ENCODE measurements at places on chromosomes 16 and 17.
A peak's percentile ranks its signal among the peaks of the same experiment; 100 is the strongest.

DNA sequence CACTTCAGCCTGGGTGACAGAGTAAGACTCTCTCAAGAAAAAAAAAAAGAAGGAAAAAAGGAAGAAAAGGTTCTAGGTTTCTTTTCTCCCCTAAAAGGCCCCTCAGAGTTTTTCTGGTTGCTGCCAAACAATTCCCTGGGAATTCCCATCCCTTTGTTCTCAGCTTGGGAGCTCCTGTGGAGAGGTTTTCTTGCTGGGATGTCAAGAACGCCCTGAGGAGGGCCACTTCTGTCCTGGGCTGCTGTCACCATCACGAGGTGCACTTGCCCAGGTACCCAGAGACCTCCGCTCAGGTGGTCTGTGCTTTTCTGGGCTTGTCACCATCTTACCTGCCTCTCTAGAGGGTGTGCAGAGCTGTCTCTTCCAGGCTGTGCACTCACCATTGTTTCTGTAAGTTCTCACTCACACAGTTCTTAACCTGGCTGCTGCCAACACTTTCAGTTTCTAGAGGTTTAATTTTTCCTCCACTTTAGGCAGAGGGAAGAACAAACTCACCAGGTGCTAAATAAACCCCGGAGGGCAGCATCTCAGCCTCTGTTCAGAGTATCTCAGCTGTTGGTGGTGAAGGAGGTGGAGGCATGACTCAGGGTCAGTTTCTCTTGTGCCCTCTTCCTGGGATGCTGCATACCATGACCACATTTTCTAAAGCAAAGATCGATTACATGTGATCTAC lies 2.4 kb upstream of the COX6A2 start:
- DNase-seq, result no peak

DNA sequence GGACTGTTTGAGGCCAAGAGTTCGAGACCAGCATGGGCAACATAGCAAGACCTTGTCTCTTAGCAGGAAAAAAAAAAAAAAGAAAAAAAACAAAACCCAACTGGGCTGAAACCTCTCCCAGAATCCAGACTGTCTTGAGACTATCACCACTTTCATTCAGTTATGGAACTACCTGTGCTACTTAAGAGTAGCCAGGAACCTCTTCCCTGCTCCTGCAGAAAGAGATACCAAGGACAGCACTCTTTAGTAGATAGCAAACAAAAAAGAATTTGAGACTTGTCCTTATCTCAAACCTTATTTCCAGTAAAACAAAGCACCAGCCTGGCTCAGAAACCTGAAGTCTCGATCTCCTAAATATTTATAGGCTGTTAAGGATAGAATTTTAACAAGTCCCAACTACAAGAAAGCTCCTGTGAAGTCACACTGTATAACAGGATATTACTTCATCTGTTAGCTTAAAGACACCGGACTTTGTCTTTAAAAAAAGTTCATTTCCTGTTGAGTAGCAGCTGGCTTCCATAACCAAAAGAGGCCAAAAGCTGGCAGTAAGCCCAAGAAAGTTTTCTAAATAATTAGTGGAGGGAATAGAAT lies 5.1 kb downstream of the CDR2 start:
- DNase-seq, result no peak

GRCh38 chr17:63116228-63116627 lies 150.2 kb downstream of the TANC2 start:
- DNase-seq, result peak; percentile 57

GRCh38 chr17:27532269-27533263 lies 76.3 kb downstream of the KSR1 start:
- no peak for DNase-seq

- DNase-seq, result no peak
Observed at GRCh38 chr17:51128076-51128475, 7.4 kb upstream of the SPAG9 start.

- DNase-seq, result peak; percentile 66
Observed at GRCh38 chr17:73872816-73873215, 228.6 kb upstream of the SDK2 start.

GRCh38 chr17:35243561-35244340 lies 879 bp downstream of the SLFN5 start:
- DNase-seq, result peak; percentile 17

DNA sequence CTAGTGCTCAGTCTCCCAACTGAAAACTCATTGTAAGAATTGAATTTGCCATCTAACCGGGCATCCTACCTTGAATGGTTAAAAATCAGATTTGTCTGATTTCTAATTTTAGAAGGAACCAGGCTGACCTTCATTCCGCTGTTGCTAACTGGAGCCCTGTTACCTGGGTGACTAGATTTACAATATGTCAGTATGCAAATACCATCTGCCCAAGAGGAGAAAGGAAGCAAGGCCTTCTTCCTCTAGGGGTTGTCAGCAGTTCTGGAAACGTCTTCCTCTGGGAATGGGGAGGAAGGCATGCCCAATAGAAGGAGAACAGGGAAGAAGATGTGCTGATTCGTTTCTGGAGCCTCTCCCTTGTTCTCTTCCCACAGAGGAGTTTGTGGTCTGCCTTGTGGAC lies 137.9 kb downstream of the PITPNC1 start:
- DNase-seq, result no peak

- no peak for DNase-seq
Observed at GRCh38 chr17:66957951-66958579, 6.4 kb upstream of the CACNG4 start.

DNA sequence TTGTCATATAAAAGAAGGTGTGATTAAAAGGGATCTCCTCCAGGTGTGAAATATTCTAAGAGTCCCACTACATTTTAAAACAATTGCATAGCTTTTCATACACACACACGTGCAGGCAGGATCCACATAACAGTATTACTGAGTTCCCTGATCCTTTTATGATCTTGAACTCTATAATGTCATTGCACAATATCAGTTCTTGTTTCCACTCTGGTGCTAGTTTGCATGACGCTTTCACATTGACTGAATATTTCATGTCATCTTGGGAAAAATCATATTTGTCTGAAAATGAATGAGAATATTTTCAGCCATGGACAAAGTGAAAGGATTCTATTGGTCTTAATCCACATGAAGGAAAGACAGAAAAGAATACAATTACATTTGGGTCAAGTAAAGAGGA lies 703.8 kb downstream of the CDH8 start:
- DNase-seq, result no peak

DNA sequence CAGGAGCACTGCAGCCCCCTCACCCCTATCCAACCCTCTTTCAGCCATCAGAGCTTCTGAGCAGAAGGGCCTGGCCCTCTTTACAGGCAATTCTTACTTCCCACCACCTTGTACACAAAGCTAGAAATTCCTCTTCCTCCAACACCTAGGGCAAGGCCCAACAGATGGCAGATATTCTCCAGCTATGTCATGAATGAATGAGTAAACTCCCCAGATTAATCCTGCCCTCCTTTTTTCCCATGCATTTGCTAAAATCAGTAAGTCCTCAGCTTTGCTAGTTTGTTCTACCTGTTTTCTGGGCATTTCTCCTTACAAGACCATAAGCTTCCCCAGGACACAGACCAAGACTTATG lies 20.4 kb upstream of the MRPS23 start:
- DNase-seq, result no peak

DNA sequence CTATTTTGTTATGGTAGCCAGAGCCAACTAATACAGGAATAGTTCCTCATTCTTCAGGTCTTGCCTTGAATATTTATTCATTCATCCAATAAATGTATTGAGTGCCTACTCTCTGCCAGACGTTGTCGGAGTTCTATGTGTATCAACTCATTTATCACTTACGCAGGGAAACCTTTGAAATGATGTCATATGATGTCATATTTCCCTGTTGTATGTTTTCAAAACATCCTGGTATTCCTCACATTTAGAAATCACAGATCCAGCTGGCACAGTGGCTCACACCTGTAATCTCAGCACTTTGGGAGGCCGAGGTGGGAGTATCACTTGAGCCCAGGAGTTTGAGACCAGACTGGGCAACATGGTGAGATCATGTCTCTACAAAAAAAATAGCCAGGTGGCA lies 2.7 kb upstream of the NLE1 start:
- no peak for DNase-seq

- DNase-seq, result no peak
Observed at GRCh38 chr17:18184143-18185031, 759 bp downstream of the ALKBH5 start.

DNA sequence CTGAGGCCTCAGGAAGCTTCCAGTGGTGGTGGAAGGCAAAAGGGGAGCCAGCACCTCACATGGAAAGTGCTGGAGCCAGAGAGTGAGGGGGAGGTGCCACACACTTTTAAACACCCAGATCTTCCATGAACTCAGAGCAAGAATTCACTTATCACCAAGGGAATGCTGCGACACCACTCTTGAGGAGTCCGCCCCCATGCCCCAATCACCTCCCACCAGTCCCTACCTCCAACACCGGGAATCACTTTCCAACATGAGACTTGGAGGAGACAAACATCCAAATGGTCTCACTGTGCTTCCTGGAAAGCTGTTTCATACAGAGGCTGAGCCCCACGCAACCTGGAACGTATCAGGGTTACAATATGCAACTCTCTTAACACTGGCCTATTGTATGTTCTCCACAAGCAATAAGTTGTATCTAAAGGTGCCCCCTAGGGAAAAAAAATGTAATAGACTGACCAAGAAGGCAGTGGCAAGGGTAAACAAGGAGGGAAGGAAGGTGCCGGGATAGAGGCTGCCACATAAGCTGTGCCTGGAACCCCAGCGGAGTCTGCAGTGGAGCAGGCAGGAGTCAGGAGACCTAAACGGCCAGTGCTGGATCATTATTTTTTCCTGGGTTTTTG lies 106.7 kb upstream of the FOXF1 start:
- no peak for DNase-seq

GRCh38 chr17:59067756-59068155 lies 38.9 kb downstream of the TRIM37 start:
- no peak for DNase-seq

GRCh38 chr17:10200016-10200415 lies 1.6 kb upstream of the GAS7 start:
- DNase-seq, result no peak

DNA sequence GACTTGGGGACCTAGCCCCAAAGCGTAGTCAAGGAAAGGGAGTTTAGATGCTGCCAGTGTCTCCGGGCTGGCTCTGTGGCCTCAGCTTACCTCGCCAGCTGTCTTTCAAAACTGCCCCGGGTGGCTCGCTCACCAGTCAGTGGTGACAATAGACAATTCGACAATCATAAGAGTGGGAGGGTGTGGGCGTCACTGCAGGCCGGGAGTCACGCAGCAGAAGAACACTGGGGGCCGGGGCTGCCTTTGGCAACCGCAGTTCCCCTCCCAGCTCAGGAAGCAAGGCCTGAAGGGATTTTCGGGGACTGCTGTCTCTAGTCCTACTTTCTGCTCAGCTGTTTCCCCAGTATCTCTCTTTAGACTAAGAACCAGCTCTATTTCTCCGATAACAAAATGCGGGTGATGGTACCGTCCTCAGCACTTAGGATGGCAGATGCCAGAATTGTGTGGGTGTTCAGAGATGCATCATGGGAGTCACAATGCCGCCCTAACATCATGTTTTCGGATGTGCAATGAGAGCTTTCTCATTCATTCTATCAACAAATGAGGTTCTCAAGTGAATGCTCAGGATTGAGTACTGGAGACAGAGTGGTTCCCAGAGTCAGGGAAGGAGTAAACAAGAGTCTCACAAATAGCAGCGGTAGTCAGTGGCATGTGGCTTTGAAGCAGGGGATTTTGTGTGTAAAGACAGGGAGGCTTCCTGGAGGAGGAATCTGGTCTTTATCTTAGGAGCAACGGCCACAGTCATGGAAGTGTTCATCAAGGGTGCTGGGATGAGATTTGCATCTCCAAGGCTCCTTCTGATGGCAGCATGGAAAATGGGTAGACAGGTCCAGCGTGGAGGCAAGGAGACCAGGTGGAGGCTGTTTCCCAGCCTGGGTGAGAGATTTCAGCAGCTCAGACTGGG lies 93.1 kb downstream of the ZDHHC7 start:
- DNase-seq, result no peak

GRCh38 chr16:2372684-2373083 lies 32.2 kb upstream of the ABCA3 start:
- DNase-seq, result no peak

DNA sequence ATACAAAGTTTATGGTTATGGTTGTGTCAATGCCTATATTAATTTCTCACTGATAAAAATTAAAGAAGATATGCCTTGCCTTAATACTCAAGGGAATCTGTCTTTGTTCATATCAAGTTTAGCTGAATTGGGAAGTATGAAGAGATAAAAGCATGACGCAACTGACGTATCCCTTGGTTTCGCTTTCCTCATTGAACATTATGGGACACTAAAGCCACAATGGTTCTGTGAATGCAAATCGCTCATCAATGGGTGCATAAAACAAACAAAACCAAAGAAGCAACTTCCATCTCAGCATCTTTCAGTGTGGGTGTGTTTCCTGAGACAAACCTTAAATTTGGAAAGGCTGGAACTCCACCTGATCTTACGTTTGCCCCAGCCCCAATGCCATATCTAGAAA lies 108.2 kb downstream of the NPIPB5 start:
- DNase-seq, result no peak
